ENCODE measurements at places on chromosomes 3 and 15. TPM values are rescaled to one million over a fixed set of nuclear protein-coding genes. Genes with fewer than 3 reads are reported as not detected.

The ANKRD63 gene
- not detected for total RNA-seq

The SEMA4B gene
- total RNA-seq = 10.5 TPM

The RAB6B gene
- total RNA-seq = 0.32 TPM

The SEMA3B gene
- 1.4 TPM for total RNA-seq

The ZNF385D gene
- total RNA-seq = not detected

The NECTIN3 gene
- total RNA-seq = 66.3 TPM

The RBMS3 gene
- 33.1 TPM for total RNA-seq

The ISLR gene
- 0.30 TPM for total RNA-seq

The IGSF11 gene
- not detected for total RNA-seq

Data from epithelial cell of umbilical artery (primary cell).